ENCODE measurements at places on chromosomes 3 and 15. TPM values are rescaled to one million over a fixed set of nuclear protein-coding genes. Genes with fewer than 3 reads are reported as not detected.

Gene BNC1
- 1.5 TPM for total RNA-seq

Gene PARP9
- total RNA-seq, result 43.2 TPM

Gene CFAP91
- total RNA-seq, result 0.20 TPM

Gene SLC22A14
- total RNA-seq, result not detected

Gene GNAT1
- not detected for total RNA-seq
